ENCODE measurements at places on chromosomes 16 and 17.

DNA sequence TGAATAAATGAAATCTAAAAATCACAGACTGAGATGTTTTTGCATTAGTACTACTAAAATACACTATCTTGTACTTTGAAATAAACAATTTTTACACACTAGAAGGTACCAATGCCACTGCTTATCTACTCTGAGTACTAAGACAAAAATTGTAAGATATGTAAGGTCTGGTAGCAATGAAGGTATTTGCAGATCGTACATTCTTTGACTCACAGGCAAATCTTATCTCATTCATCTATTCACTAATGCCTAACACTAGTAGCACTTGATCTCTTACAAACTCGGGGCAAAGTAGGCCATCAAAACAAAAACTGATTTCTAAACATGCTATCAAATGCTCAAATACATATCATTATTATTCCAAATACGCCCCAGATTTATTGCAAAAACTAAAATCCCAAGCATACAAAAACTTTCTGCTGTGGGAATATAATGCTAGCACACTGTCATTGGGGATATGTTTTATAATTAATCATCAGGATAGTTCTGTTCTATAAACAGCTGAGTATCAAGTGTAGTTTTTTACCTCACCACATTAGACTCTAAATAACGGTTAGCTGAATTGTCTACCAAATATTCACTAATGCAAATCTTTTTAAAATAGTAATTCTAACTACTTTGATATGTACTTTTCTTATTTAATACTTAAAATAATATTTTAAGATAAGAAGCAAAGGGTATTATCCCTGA lies 68.0 kb downstream of the MED13 start:
- no peak for DNase-seq

DNA sequence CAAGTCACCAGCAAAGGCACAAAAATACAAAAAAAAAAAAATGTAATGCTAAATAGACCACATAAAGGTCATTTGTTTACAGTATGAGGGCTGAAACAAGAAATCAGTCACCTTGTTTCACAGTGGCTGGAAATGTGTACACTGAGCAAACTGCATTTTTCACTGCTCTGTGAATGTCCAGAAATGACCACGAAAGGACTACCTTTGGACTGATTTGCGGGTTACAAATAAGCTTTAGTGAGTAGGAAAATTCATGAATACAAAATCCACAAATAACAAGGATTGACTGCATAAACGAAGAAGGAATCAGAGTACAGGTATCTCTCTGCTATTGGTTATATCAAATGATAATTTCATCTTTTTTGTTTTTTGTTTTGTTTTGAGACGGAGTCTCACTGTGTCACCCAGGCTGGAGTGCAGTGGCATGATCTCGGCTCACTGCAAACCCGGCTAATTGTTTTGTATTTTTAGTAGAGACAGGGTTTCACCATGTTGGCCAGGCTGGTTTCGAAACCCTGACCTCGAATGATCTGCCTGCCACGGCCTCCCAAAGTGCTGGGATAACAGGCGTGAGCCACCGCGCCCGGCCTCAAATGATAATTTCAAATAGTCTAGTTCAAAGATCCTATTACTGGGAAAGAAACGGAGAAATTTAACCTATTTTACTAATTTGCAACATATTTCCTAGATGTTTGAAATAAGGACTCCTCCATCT lies 30.5 kb downstream of the CYTH1 start:
- no peak for DNase-seq

- DNase-seq = no peak
These were observed 19.6 kb downstream of the AKAP10 start for GRCh38 chr17:19958023-19958422.

- DNase-seq = no peak
These were observed 21.2 kb upstream of the VAT1L start for GRCh38 chr16:77767211-77767610.

DNA sequence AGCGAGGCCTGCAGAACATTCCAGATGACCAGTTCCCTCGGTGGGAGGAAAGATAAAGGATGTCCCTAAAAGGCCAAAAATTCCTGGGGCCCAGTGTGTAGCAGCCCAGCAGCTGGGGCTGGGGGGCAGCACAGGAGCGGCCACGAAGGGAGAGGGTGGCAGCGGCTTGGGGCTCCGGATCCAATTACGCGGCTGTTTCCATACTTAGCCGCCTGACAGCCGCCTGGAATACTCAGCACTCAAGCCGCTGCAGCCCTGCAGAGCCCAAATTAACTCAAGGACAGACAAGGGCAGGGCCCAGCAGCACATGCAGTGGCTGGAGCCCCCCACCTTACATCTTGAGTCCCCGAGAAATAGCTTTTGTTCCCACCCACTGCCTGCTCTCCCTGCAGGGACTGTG lies 1.3 kb downstream of the SRL start:
- DNase-seq = no peak
